ENCODE measurements at places on chromosomes 4 and X.
A peak's percentile ranks its signal among the peaks of the same experiment; 100 is the strongest.

GRCh38 chr4:146333895-146334262 is 119.5 kb downstream of the REELD1 start:
- DNase-seq: no peak

DNA sequence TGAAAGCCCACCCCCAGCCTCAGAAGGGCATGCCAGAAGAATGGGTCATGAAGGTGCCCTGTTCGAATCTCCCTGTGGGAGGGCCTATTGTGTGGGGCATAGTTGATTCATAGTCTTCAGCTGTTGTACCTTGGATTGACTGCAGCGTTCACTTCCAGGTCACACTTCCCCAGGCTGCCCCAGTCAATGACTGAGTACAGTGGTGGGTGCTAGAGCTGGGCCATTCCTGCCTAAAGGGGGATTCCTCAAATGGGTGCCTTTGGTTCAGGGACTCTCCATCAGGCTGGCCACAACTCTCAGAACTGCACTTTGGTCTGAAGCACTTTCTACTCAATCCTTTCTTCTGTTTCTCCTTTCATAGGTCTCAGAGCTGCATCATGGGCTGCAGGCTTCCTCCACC is 35.0 kb upstream of the RASGEF1B start:
- no peak for DNase-seq

DNA sequence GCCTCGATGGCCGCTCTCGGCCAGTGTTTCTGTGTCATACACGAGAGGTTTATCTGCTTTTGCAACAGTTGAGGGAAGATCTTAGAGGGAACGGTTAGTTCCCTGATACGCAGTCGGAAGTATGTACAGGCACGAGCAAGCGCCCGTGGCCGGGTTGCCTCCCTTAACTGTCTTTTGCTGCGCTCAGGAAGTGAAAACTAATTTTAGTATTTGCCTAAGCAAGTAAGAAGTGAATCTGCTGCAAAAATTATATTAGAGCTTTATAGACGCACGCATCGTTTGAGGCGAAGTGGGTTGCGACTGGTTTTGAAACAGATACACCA is 695 bp downstream of the MTM1 start:
- peak; percentile 68 for DNase-seq

DNA sequence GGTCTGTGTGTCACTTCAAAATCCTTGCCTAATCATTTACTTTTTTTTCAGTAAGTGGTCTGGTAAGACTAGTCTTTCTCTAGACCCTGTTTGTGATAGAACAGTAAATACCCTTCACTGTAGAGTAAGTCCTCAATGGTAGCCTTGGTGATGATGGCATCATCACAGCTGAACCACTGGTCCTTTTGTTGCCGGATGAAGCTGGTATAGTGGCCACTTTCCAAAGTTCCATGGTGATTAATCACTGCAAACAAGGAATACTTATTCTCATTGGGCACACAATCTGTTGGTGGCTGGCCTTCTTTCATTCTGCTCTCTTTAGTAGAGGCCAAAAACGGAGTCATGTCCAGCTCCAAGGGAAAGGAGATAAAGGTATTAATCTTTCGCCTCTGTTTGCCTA is 2.9 kb downstream of the USP51 start:
- peak; percentile 74 for DNase-seq

DNA sequence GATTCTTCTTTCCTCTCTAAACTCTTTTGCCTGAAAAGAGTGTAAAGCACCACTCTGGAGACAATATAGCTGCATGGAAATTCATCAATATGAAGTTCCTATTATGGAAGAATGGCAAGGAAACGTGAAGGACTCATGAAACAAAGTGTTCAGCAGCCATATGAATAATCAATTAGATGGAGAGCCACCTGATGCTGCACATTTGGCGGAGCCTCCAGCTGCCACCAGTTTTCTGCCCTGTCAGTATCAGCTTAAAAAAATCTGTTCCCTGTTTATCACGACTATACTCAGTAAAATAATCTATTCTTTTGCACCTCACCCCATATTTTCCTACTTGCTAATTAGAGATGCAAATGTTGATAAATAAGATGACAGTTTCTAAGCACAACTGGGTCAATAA is 276.0 kb downstream of the UNC5C start:
- DNase-seq: no peak

DNA sequence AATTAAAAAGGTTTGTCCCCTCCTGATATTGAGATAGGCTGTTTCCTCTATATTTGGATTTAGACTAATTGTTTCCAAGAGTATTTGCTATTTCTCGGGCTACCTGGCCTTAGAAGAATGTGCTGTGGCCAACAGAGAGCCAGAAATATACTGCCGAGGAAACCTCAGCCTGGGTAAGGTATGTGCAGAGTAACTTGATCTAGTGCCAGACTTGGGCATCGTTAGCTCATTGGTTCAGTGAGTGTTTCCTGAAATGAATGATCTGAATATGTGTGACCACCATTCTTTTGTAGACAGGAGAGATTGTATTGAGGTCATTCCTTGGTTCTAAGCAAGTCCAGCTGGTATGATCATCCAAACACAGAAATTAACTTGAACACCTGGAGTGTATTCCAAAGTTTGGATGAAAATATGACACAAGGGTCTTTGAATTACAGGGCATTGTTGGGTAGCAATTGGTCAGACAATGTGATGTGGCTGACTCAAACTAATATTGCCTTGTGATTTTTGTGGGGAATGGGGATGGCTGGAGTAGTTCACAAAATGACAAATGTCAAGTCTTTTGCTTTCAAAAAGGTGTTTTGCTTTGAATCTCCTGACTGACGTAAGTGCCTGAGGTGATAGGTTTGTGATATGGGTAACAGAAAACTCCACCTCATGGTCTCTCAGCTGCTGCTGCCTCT is 100.2 kb upstream of the CXCL13 start:
- no peak for DNase-seq

DNA sequence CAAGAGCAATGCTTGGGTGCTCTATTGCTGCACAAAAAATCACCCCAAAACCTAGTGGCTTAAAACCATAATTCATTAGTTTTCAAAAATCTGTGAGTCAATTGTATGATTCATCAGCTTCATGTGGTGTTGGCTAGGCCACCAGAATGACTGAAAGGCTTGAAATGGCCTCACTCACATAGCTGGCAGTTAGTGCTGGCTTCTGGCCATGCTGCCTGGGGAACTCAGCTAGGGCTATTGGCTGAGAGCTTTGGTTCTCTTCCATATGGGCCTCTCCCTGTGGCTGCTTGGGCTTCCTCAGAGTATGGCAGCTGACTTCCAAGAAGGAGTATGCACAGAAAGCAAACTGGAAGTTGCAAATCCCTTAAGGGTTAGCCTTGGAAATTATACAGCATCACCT is 3.1 kb upstream of the MTMR1 start:
- DNase-seq: no peak

- DNase-seq: peak; percentile 64
Observed at GRCh38 chr4:99724067-99724466, 66.4 kb upstream of the C4orf54 start.

GRCh38 chr4:58514299-58514698 is 1404.1 kb upstream of the IGFBP7 start:
- DNase-seq: peak; percentile 40

DNA sequence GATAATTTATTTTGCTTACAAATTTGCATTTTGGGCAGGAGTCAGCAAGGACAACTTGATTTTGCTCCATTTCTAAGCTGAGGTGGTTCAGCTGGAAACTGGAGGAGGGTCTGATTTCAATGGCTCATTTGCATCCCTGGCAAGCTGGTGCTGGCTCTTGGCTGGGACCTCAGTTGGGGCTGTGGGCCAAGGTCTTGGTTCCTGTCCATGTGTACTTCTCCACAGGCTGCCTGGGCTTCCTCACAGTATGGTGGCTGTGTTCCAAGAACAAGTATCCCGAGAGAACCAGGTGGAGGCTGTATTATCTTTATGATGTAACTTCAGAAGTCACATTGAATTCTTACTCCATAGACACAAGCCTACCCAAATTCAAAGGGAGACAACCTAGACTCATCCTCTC is 77.0 kb upstream of the STX18 start:
- no peak for DNase-seq

- no peak for DNase-seq
Observed at GRCh38 chr4:186840222-186840701, 116.6 kb upstream of the FAT1 start.

DNA sequence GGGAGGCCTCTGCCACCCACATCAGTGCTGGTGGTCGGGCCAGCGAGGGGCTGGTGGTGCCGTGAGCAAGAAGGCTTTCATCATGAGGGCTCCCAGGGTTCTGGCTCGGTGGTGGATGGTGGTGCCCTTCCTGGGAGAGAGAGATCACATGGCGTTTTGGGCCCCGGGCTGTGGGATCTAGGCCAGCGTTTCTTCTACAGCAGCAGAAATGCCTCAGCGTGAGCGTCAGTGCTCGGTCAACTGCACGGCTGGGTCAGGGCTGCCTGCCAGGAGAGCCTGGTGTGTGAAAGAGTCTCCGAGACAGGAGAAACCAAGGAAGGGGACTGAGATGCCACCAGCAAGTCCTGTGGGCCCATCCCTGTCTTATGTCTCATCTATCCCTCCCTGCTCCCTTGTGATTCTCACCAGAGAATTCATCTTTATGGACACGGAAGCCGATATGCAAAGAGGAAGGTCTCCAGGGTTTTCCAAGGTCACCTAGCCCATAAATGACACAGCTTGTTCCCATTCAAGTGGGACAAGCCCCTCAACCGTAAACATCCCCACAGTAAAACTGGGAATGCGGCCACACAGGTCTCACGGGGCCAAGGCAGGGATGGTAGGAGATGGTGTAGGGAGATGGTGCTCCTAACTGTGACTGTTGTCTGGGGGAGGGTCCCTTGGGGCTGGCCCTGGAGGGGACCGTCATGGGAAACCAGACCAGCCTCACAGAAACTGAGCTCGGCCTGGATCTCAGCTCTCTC is 99.2 kb downstream of the SORCS2 start:
- no peak for DNase-seq

DNA sequence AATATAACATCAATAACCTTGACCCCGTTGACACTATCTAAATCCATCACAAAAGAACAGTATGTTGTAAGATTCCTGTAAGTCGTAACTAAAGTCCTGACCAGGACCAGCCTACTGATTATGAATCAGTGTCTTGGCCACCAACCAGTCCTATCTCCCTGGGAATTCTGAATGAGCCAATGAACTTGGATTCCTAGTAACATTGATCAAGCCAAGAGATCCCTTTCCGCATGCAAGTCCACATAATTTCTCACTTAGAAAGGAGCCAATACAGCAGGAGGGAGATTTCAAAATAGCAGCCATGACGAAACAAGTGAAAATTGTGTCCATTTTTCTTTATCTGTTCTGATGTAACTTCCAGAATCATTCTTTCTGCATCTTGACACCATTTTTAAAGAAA is 9.5 kb downstream of the XPNPEP2 start:
- DNase-seq: no peak

GRCh38 chrX:68574240-68574639 is 73.2 kb upstream of the STARD8 start:
- DNase-seq: no peak

DNA sequence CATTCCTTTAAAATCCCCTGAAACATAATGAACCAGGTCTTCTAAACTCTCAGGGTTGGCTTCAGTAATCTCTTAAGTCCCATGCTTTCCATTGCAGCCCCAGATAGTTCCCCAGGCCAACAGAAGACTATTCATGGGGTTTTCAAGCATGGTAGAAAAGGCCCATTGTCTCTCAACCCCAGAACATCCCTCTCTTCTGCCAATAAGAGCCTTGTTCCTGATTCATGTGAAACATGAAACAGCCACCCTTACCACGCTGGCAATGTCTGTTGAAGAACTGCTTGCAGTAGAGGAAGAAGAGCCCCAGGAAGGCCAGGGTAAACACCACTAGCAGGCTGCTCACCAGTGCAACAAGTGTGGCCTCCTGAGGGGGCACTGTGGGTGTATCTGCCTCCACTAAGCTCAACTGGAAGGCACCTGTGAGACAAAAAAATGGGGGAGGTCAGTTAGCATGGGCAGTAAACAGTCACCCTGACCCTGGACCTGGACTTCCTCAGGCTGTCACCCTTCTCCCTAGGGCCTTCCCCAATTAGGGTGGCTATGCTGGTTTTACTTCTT is 36.4 kb downstream of the EDA2R start:
- peak; percentile 0 for DNase-seq

- DNase-seq: no peak
Observed at GRCh38 chrX:120999413-120999812, 13.9 kb upstream of the CT47A1 start.

DNA sequence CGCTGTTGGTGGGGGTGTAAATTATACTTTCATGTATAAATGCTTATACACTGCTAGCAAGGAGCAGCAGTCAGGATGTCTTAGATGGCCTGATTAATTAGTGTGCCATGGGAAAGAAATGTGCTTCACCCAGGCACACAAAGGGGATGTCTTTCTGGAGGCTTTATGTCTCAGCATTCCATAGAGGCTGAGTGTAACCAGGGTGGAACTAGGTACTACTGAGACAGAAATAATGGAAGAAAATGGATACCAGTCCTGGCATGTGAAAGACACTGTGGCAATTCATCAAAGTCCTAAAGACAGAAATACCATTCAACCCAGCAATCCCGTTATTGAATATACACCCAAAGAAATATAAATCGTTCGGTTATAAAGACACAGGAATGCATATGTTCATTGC is 52.5 kb downstream of the PF4 start:
- no peak for DNase-seq

DNA sequence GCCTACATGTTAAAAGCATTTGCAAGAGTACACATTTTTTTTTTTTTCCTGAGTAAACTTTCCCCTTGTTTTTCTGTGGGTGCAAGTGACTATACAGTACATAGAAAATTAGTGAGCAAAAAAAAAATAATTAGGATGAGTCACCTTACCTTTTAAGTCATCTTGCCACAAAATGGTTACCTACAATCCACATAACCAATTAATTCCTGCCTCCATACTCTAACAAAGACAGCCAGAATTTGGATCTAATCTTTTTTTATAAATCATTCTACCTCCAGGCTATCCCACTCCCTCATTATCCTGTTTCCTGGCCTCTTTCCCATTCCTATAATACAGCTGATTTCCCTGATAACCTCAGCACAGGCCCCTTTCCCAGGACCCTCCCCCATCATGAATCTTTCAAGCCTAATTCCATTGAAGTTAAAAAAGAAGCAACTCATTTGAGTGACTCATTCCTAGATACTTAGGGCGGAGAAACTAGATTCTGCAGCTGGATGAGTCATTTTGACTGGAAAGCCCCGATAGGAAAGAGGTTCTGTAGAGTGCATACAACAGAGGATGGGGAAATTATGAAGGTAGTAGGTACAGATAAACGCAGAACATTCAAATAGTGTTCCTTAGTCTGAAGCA is 128.2 kb downstream of the C4orf51 start:
- DNase-seq: peak; percentile 82

DNA sequence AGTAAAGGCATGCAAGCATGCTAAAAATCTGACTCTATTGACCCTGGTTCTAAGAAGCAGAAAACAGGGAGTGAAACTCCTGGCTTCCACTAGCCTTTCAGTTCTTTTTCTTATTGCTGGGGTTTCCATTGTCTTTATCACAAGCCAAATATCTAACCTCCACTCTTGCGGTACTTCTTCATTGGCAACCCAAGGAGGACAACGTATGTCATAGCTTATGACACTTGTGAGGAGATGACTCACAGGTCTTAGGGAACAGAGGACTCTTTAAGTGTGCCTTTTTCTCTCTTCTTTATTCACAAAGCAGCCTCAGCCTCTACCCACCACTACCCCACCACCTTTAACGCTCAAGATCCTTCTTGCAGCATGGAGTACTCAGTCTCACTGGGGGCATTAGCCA is 124.2 kb downstream of the GUCY2F start:
- no peak for DNase-seq

- DNase-seq: no peak
Observed at GRCh38 chr4:7971881-7972500, 32.3 kb upstream of the AFAP1 start.

- DNase-seq: peak; percentile 35
Observed at GRCh38 chr4:188008377-188008776, 12.8 kb downstream of the ZFP42 start.
